ENCODE measurements at places on chromosomes 11 and 22. TPM values are rescaled to one million over a fixed set of nuclear protein-coding genes. Genes with fewer than 3 reads are reported as not detected.

- peak; percentile 14 for DNase-seq
Measured at GRCh38 chr11:11916981-11917399, 75.2 kb downstream of the USP47 start.

DNA sequence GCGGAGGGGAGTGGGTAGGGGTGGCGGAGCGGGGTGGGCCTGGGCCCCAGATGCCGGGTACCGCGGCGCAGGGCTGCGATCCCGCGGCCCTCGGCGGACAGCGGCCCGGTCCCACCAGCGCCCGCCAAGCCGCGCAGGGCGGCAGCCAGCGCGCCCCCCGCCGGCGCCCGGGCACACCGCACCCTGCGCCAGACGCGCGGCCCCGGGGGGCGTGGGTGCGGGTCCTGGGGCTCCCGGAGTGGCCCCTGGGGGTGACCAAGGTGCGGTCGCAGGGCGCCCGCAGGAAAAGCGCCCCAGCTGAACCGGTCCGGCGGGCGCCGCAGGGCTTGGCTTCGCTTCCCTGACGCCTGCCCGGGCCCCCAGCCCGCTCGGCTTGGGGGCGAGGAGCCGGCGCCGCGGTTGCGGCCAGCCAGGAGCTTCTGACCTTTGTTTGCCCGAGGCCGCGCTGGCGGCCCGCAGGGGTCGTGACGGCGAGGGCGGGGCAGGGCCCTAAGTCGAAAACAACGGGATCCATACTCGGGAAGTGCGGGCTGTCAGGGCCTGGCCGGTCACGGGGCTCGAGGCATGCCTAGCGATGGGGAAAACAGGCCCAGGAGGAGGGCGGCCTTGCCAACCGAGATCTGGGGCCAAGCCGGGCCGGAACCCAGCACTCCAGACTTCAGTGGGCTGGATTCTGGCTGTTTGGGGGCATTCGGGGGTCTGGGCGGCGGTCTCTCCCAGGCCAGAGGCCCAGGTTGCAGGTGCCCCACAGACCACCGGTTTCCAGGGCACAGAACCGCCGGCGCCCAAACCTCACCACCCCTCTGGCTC, 581 bp upstream of the AP5B1 start:
- DNase-seq: peak; percentile 46

- DNase-seq: peak; percentile 41
Measured at GRCh38 chr11:287821-288477, 977 bp upstream of the PGGHG start.

DNA sequence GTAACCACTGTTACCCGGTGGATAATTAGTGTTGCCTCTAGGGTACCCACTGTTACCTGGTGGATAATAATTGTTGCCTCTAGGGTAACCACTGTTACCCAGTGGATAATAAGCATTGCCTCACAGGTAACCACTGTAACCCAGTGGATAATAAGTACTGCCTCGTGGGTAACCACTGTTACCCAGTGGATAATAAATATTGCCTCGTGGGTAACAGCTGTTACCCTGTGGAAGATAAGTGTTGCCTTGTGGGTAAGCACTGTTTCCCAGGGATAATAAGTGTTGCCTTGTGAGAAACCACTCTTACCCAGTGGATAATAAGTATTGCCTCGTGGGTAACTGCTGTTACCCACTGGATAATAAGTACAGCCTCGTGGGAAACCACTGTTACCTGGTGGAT, 9.3 kb upstream of the NXPE4 start:
- DNase-seq: no peak

GRCh38 chr11:5421811-5422210, at the start of gene OR51Q1:
TSS of gene OR51Q1 (plus strand) at chr11:5422111. CDS start at chr11:5422201, 90 bp downstream.
- DNase-seq: no peak

GRCh38 chr11:15484398-15484797, 369.7 kb downstream of the INSC start:
- DNase-seq: no peak

- DNase-seq: no peak
Measured at GRCh38 chr11:132253469-132254264, 883.3 kb downstream of the NTM start.

DNA sequence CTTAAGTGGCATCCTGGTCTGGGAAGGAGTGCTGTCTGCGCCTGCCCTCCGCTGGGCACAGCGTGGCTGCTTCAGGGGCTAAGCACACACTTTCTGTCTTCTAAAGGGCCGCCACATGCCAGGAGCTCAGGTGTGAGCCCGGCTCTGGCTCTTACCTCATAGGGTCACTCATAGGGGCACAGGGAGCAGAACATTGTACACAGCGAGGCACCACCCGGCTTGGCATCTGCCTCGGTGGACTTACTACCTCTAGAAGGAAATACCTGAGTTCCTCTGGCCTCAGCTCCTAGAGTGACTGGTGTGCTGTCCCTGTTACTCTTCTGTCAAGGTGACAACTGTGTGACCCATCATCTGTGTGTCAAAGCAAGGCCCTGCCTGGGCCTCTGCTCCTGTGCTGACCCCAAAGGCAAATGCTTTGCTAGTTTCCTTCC, 13.4 kb downstream of the NEAT1 start:
- DNase-seq: no peak

SNX32 gene
- total RNA-seq: not detected

TBC1D22A gene
- 40.3 TPM for total RNA-seq
